Kidney glomerular epithelial cell (primary cell): ENCODE measurements at places on chromosomes 6 and 20.

GRCh38 chr20:62615750-62616251, 26.5 kb upstream of the SLCO4A1 start:
- no peak for DNase-seq

GRCh38 chr6:32131439-32131948, 1.4 kb upstream of the FKBPL start:
- no peak for DNase-seq

DNA sequence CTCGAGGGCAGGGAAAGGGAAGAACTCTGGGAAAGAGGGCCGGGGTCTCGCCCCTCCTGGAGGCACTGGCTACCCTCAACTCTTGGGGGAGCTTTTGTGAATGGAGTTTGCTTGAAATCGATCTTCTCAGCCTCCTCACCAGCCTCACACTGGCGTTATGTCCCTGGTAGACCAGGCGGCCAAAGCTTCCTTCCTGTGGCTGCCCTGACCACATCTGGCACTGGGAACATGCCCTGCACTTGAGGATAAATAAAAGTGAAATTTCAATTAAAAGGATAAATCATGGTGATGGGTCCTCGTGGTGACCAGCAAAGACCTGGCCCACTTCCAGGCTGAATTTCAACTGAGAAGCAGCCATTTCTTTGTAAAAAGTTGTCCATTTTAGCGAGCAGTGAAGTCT, 234.7 kb downstream of the TAF4 start:
- DNase-seq: no peak

- peak; percentile 8 for DNase-seq
Observed at GRCh38 chr6:5752391-5752680, 254.4 kb downstream of the NRN1 start.

DNA sequence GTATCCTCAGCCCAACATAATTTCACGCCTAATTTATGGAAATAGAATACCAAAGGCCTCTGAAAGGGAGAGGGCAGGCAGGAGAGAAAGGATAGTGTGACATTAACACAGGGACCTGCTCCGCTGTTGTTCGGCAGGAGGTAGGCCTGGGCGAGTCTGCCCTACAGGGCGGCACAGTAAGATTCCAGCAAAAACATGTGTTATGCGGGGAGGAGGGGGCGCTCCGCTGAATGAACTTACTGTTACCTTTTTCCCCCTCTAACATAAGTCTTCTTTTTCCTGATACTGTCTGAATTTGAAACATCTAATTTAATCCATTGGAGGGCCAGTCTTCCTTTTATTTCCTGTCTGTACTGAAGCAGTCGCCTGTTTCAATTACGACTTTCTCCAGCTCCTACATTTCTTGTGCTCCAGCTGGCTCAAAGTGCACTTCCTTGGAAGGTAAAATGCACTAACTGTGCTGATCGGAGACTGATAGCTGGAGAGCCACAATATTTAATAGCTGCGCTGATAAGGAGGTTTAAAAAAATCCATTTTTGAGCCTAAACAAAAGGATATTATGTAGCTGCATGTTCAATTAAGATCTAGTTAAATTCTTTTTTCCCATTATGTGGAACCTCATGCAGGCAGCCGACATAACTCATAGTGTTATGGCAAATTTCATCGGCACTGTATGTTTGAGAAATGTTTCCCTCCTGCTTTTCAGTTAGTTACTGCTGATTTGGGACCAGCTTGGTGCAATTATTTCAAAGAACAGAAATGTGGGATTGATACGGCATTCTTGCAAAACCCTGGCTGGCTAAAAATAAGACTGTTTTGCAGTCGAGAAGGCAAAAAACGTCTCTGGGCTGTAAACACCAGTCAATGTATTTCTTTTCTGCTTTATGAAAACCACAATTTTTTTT, 193.0 kb downstream of the FOXC1 start:
- no peak for DNase-seq

- DNase-seq: no peak
Observed at GRCh38 chr6:19552076-19552475, 285.1 kb upstream of the ID4 start.

- DNase-seq: peak; percentile 97
Observed at GRCh38 chr6:150667977-150668716, 68.5 kb downstream of the PLEKHG1 start.

GRCh38 chr6:155171109-155171746, 92.6 kb upstream of the CLDN20 start:
- DNase-seq: peak; percentile 70

- DNase-seq: peak; percentile 48
Observed at GRCh38 chr6:166097914-166098522, 69.6 kb downstream of the TBXT start.

GRCh38 chr20:10359621-10360040, 74.4 kb downstream of the MKKS start:
- DNase-seq: no peak

DNA sequence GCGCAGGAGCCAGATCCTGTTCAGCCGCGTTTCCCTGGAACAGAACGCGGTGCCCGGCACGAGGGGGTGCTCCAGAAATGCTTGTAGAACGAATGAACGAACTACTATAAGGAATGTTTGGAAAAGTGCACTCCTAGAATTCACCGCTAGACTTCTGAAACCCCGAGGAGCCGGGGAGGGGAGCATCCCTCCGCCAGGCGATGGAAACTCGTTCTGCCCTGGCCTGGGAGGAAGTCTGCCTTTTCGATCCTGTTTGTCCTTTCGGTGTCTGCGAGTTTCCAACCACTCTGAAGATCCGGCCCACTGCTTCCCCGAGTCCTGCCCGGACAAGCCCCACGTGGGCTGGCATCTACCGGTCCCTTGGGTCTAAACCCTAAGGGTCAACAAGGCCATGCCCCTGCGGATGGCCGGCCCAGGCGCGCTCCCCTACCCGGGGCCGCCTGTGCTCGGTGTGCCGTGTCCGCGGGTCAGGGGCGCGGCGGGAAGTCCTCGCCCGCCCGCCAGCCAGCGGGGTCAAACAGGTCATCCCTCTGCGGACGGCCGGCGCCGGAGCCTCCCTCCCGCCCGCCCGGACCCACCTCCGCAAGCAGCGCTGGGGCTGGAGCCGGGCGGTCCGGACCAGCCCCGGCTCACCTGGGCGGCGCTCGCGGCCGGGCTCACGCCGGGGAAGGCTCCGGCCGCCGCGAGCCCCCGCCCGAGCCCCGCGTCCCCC, 526 bp downstream of the SULF2 start:
- peak; percentile 47 for DNase-seq

DNA sequence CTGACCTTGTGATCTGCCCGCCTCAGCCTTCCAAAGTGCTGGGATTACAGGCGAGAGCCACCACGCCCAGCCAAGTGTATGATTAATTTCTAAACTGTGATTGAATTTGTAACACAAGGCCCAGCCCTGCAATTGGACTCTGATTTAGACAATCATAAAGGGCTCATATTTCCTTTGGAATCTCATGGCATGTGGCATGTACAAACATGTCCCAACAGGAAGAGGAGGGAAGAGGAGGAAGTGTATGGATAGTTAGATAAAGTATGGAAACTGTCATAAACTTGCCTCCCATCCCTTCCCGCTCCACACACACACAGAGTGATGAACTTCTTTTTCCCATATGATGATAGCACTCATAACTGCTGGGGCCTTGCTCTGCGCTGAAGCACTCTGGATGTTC, 27.2 kb upstream of the QKI start:
- DNase-seq: no peak

- no peak for DNase-seq
Observed at GRCh38 chr6:36116943-36117342, 13.4 kb upstream of the MAPK13 start.

DNA sequence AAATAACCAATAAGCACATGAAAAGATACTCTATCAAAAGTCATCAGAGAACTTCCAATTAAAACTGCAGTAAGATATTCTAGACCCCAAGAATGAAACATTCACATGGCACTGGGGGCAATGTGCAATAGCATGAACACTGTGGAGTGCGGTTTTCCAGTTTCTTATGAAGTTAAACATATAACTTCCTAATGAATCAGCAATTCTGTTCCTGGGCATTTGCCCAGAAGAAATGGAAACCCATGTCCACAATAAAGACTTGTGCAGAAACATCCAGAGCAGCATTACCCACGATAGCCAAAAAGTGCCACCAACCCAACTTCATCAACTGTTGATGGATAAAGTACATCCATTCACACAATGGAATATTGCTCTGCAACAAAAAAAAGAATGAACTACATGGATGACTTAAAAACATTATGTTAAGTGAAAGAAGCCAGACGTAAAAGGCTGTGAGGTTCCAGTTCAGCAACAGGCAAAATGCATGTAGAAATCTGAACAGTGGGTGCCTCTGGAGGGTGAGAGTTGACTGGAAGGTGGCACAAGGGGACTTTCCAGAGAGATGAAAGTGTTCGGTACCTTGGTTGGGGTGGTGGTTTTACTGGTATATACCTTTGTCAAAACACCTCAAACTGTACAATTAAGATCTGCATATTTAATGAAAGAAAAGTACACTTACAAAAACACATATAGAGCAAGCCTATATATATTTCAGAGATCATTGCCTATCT, 207.2 kb upstream of the ECI2 start:
- no peak for DNase-seq

- DNase-seq: no peak
Observed at GRCh38 chr6:143878272-143878760, 14.0 kb downstream of the ZC2HC1B start.

DNA sequence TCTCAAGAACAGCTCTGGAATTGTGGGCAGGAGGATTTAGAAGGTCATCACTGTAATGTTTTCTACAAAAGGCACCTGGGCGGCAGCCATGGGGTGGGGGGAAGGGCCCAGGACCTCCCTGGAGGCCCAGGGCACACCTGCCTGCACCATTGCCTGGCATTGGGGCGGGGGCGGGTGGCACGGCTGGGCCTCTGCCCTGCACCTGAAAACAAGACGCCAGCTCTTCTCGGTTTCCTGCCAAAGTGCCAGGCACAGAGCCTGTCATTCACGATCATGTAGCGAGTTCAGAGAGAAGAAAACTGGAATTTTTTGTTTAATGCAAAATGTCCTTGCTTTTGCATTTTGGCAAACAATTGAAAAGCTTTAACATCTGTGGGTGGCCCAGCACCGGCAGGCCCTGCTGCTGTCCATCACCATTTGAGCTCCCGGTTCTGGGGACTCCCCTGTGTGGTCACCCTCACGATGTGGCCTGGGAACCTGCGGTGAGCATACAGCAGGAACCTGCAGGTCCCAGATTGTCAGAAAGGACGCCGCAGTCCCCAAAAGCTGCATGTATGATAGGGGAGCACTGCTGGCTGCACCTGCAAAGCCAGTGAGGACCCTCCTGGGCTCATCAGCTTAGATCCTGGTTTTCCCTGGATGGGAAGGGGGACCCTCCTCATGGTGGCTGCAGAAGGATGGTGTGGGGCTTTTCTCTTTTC, 262.9 kb downstream of the CDH4 start:
- no peak for DNase-seq

DNA sequence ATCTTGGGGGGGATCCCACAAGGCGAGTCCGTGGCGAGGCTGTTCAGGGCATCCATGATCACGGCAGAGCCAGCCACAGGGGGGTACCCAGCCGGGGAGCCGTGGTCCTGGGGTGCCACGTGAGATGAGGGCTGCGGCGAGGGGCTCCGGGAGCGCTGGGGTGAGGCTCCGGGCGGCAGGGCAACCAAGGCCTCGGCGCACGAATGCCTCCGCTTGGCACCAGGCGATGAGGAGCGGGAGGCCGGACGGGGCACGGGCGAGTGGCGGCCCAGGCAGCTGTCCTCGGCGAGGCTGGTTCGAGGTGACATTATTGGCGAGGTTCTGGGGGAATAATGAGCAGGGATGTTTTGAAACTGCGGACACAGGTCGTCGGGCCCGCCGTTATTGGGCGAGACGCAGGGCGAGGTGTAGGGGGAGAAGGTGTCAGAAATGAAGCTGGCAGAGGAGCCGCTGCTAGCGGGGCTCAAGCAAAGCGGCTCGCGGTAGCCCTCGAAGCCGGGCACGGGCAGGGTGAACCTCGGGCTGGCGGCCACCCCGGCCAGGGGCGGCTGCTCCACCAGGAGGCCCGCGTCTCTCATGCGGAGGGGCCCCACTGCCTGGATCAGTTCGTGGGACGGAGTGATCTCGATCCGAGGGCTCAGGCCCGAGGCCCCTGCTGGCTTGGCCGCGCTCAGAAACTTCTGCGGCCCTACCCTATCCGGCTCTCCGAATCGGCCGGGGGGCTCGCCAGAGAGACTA, 19.1 kb downstream of the NFATC2 start:
- DNase-seq: no peak

- no peak for DNase-seq
Observed at GRCh38 chr6:113065611-113066010, 718.5 kb downstream of the RFPL4B start.

GRCh38 chr20:926670-927069, 10.5 kb upstream of the ANGPT4 start:
- DNase-seq: no peak

GRCh38 chr6:90383196-90383822, 86.7 kb upstream of the BACH2 start:
- DNase-seq: no peak

DNA sequence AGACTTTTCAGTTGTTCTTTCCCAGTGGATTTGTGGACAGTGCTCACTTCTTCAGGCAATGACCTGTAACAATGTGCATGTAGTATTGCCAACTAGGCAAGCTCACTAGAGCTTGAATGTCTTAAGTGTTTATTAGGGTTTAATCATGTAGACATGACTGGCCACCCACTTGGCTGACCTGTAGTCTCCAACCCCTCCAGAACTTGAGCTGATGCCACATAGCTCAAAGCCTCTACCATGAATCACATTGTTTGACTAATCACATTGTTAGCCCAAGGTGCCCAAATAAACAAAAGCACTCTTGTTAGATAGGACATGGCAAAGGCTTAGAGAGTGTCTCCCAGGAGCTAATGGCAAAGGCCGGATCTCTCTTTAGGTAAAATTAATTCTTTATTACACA, 272.7 kb downstream of the GRIK2 start:
- DNase-seq: peak; percentile 72

DNA sequence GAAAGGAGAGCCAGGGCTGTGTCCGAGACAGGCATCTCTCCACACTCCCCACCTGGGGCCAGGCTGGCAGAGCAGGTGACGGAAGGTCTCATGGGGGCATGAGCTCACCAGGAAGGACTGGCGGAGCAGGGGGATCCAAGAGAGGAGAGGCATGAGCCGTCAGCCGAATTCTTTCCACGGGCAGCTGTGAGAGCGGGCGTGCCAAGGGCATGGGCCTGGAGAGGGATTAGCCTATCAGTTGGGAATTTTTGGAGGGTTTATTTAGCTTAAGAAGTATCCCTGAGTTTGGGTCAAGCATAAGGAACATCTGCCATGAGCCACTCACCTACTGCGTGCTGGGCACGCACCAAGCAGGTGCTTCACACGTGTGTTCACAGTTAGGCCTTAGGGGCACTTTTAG, 60.2 kb upstream of the ZNFX1 start:
- DNase-seq: no peak

GRCh38 chr6:166614171-166614583, 12.9 kb downstream of the RPS6KA2 start:
- DNase-seq: no peak

- no peak for DNase-seq
Observed at GRCh38 chr6:45538641-45539547, 161.2 kb upstream of the SUPT3H start.

DNA sequence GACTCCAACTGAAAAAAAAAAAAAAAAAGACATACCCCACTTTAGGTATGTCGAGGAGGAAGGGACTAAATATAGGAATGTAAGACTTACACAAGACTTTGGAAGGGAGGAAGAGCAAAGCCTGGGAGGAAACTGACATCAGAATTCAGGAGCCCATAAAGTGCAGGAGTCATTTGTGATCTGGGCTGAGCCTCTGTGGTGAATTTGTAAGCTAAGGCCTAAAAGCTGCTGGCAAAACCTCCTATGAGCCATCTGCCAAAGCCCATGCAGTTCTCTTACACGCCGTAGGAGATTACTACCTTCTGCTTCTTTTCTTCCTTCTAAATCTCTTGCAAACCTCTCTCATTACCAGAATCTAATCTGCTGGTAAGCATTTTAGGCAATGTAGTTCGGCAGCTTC, 52.0 kb upstream of the THEMIS start:
- no peak for DNase-seq

GRCh38 chr6:35090734-35091133, 50.4 kb downstream of the TCP11 start:
- DNase-seq: no peak
